ENCODE measurements at places on chromosomes 2 and 18. TPM values are rescaled to one million over a fixed set of nuclear protein-coding genes. Genes with fewer than 3 reads are reported as not detected.

GRCh38 chr18:13136056-13136903 lies 82.3 kb upstream of the LDLRAD4 start:
- DNase-seq = no peak

GRCh38 chr2:105969552-105969951 lies 224.5 kb downstream of the UXS1 start:
- DNase-seq = no peak

DNA sequence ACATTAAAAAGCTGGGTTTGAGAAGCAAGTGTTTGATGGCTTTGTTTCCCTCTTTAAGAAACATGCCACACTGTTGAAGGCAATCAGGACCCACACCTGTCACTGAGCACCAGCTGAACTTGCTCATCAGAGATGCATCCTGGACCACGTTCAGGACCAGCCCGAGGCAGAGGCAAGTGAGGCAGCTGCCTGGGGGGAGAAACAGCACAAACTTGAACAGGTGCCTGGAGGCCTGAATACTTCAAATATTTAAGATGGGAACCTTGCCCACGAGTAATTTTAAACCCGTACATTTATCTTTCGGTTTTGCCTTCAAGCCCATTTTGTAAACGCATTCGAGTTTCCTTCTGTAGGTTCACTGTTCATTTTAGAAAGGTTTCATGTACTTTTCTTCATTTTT lies 421.3 kb downstream of the NYAP2 start:
- DNase-seq = no peak

DNA sequence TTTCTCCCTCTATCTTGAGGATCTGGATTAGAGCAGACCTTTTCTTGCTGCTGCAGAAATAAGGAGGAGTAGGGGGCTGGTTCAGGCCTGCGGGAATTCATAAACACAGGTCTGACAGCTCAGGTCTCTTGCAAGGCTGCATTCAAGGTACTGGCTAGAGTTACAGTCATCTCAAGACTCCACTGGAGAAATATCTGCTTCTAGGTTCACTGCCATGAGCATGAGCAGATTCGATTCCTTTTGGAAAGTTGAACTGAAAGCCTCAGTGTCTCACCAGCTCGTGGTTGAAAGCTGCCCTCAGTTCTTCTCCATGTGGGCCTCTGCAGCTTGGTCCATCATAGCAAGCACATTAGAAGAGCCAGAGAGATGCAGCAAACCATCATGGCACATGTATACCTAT lies 124.4 kb upstream of the SETBP1 start:
- DNase-seq = no peak

DNA sequence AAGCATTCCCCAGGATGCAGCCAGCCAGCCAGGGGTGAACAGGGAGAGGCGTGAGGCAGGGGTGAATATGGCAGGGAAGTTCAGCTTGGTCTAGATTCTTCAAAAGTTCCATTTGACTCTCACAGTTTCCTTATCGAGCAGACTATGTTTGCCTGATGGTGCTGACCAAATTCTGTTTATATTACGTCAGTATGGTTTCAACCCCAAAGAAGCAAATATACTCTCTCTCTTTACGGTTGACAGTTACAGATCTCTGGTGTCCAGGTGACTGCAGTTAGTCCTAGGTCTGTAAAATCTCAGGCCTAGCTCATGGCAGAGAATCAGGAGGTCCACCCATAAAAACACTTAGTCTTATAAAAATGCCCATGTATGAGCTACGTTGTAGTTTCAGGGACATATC lies 38.3 kb upstream of the DNMT3A start:
- DNase-seq = no peak

DNA sequence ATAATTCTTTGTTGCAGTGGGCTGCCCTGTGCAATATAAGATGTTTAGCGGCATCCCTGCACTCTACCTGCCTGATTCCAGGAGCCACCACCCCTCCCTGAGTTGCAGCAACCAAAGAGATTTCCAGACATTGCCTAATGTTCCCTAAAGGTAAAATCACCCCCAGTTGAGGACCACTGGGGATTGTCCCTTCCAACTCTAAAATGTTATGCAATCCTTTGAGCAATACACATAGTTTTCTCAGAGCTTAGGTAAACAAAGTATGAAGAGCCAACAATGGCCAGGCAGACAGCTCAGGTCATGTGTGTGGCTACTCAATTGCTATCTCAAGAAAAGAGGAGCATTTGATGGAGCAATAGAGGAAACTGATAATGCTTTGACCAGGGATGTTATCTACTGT lies 87.0 kb downstream of the XDH start:
- DNase-seq = no peak

- no peak for DNase-seq
Observed at GRCh38 chr2:219713110-219713509, 85.7 kb downstream of the SLC4A3 start.

GRCh38 chr2:234329202-234329960 lies 167.5 kb downstream of the ARL4C start:
- DNase-seq = no peak

DNA sequence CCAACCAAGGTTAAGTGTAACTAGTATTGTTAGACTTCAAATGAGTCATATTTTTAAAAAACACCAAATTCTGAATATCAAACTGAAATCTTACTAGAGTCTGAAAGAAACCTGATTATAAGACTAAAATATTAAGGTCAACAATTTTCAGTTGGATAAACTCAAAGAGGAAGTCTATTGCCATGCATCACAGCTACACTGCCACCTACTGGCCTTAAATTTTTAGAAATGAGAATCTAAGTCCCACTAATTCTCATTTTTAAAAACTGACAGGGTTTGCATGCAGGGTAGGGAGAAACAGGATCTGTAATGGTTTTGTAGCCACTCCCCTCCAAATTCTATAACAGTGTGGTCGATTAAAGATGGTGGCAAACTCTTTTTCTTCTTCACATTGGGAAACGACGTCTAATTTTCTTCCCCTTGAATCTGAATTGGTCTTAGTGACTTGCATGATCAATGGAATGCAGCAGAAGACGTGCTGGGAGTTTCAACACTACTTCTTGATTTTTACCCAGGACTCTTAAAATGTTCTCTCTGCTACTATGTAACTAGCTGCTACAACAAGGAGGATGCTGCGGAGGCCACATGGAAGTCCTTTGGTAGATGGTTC lies 176.1 kb upstream of the SESTD1 start:
- DNase-seq = no peak

DNA sequence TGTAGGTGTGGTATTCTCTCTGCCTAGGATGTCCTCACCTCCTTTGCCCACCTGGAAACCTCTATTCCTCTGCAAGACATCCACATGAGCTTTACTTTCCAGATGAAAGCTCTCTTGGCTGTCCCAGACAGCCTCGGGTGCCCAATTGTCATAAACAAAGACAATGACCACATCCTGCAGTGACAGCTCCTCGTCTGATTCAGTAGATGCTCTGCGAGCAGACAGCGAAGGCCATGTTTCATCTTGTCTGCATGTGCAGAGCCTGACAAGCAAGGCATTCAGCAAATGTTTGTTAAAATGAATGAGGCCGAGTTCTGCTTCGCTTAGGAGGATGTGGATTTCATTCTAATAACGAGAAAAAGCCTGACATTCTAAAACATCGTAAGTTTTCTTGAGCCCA lies 150.9 kb downstream of the MTCL1 start:
- no peak for DNase-seq

The FZD7 gene
- total RNA-seq = 24.2 TPM

The LRP2 gene
- total RNA-seq = 0.14 TPM

The RFX8 gene
- total RNA-seq = not detected

The KATNAL2 gene
- total RNA-seq = 2.7 TPM

The SLC19A3 gene
- total RNA-seq = 4.5 TPM

The ALPP gene
- not detected for total RNA-seq

The ABCA12 gene
- total RNA-seq = not detected

Data from Right ventricle myocardium inferior (tissue), 1 donor.